Muscle of back (tissue), 13 donors: ENCODE measurements at places on chromosomes 5 and 9. TPM values are rescaled to one million over a fixed set of nuclear protein-coding genes. Genes with fewer than 3 reads are reported as not detected.

The DAB2 gene
- 104 TPM for polyA plus RNA-seq

The LURAP1L gene
- 12.1 TPM for polyA plus RNA-seq

The FIBCD1 gene
- not detected for polyA plus RNA-seq

The PCDHA10 gene
- 0.20 TPM for polyA plus RNA-seq

The SECISBP2 gene
- polyA plus RNA-seq, result 28.0 TPM

The DPH7 gene
- 34.6 TPM for polyA plus RNA-seq

The PSMB7 gene
- polyA plus RNA-seq, result 193 TPM

The TAS2R1 gene
- 0.20 TPM for polyA plus RNA-seq

The NR5A1 gene
- polyA plus RNA-seq, result not detected

The CTNNA1 gene
- 314 TPM for polyA plus RNA-seq

The PCDHGA8 gene
- 0.57 TPM for polyA plus RNA-seq

The SLC34A1 gene
- polyA plus RNA-seq, result not detected

The NTNG2 gene
- polyA plus RNA-seq, result 0.14 TPM

The POU5F2 gene
- 0.05 TPM for polyA plus RNA-seq

The GLDC gene
- 0.24 TPM for polyA plus RNA-seq

The LCN15 gene
- 0.86 TPM for polyA plus RNA-seq
